Activated gamma-delta T cell treated with anti-CD3 and anti-CD28 coated beads, Interleukin-2, amount 50 U/mL, for 16 hours (primary cell): ENCODE measurements at places on chromosomes 13 and 19.

DNA sequence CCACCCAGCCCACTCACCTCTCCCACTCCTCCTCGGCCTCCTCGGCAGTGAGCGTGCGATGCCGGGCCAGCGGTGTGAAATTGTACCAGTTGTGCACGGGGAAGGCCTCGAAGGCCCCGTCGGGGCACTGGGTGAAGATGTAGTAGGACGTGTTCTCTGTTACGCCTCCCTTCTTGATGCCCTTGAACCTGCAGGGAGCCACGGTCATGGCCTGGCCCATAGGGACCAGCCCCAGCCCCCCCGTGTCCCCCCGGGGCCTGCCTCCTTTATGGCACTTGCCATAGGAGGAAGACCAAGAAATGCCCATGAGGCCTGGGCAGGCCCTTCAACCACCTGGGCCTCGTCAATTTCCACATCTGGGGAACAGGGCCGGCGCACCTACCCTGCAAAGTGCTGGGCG is 5.6 kb downstream of the GTF2F1 start:
- DNase-seq: no peak

GRCh38 chr13:40352380-40352778 is 314.1 kb downstream of the FOXO1 start:
- DNase-seq: no peak

DNA sequence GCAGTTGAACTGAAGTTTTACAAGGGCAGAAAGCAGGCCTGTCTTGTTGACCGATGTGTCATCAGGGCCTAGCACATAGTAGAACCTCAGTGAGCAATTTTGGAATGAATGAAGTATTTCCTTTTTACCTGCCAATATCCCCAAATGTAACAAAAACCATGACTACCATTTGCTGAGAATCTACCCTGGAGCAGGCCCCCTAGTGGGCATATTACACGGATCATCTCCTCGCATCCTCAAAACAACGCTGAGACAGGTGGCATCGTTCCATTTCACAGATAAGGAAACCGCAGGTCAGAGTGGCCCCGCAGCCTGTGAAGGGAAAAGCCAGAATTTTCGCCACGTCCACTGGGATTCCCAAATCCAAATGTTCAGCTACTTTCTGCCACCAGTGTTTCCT is 77.9 kb downstream of the CACNA1A start:
- DNase-seq: no peak

DNA sequence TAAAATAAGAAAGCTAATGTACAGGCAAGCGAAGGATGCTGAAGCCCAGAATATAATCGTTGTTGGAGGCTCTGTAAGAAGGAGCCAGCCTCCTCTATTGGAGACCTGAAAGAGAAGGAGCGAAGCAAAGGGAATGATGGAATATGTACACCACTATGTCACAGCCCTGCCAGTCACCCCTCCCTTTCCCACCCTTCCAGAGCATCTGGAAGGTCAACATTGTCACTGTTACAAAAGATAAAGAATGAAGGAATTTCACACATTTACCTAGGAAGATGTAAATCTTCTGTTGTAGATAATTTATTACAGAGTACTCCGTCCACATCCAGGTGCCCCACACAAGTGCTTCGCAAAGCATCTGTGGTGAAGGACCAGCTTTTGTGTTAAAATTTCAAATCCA is 39.7 kb upstream of the SACS start:
- DNase-seq: no peak

DNA sequence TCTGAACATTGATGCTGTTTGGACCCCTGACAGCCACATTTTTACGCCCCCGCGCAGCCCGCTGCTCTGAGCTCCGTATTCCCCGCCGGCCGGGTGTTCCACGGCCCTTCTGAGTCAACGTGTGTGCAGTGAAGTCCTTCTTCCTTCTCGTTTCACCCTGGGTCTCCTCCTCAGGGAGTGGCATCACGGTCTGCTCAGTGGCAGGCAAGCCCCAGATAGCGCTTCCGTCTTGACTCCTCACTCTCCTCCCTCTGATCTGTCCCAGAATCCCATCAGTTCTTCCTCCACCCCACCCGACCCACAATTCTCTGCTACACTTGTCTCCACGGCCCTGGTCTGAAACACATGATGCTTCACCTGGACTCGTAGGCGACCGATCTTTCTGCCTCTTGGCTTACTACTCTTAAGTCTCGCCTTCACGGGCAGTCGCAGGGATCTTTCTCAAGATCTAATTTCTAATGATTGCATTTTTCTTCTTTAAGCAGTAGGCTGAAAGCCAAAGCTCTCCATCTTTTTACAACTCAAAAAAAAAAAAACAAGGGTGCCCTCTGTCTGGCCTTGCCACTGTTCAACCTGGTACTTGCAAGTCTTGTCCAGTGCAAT is 33.9 kb downstream of the CCNE1 start:
- no peak for DNase-seq

DNA sequence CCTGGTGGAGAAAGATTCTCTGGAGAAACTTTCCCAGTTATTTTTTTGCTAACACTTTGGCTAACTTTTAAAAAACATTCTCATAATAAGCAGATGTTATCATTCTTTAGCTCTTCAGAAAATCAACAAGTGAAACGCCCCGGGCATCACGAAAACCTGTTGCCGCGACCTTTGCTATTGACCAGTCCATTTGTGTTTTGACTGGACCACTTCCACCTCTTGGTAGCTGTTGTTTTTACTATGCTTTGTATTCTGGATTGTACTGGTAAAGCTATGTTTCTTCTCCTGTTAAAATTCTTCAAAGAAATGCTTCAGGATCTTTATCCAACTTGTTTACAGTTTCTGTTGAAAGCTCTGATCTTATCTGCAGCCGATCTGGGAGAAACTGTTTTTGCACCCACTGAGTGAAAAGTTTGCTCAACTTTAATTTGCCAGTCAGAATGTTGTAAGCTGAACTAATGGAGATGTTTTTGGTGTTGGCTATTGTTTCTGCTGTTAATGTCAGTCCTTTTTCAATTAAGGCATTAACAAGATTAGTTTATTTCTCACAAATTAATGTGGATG is 23.3 kb downstream of the UFM1 start:
- DNase-seq: no peak

- DNase-seq: no peak
Measured at GRCh38 chr19:55066107-55066709, 3.3 kb upstream of the RDH13 start.
